CD4-positive, alpha-beta T cell treated with Interleukin-21 for 1 hour (primary cell): ENCODE measurements at places on chromosomes 2 and 18.

- no peak for DNase-seq
Measured at GRCh38 chr2:71746946-71747501, 293.7 kb downstream of the DYSF start.

DNA sequence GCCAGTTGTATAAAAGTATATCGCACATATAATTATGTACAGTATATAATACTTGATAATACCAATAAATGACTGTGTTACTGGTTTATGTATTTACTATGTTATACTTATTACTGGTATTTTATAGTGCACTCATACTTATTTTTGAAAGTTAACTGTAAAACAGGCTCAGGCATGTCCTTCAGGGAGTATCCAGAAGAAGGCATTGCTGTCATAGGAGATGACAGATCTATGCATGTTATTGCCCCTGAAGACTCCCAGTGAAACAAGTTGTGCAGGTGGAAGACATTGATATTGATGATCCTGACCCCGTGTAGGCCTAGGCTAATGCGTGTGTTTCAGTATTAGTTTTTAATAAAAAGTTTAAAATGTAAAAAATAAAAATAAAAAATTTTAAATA lies 20.3 kb upstream of the ASXL3 start:
- DNase-seq, result no peak

DNA sequence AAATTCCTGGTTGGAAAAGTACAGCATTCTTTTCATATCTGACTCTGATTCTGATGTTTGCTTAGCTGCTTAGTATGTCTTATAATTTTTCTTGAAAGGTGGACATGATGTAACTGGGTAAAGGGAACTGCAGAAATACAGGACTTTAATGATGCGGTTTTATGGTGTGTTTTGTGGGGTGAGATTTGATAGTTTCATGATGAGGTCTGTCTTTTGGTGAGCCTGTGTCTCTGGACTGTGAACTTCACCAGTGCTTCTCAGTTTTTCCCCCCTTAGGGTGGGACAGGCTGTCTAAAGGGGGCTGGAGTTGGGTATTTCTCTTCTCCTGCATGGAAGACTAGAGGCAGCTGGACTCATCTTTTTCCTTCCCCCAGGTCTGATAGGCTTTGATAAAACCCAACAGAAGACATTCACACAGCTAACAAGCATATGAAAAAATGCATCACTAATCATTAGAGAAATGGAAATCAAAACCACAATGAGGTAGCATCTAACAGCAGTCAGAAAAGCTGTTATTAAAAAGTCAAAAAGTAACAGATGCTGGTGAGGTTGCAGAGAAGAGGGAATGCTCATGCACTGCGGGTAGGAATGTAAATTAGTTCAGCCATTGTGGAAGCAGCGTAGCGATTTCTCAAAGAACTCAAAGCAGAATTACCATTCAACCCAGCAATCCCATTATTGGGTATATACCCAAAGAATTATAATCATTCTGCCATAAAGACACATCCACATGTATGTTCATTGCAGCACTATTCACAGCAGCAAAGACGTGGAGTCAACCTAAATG lies 77.6 kb downstream of the EPC2 start:
- DNase-seq, result no peak

DNA sequence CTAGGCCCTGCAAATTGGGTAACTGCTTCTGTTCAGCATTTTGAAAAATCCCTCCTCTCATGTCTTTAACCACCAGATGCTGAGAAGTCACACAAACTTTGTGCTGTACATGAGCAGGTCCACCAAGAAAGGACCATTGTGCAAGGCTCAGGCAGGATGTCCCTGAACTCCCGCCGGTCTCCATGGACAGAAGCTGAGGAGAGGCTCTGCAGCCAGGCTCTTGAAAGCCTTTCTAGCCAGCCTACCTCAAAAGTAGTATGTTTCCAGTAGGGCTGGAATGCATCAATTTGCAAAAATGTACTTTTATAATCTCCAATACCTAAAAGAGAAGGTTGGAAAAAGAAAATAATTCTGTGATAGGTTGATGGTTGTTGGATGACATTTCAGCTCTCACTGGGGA lies 47.0 kb upstream of the SH3BP4 start:
- no peak for DNase-seq

GRCh38 chr2:50133766-50134165 lies 898.2 kb downstream of the NRXN1 start:
- DNase-seq, result no peak

DNA sequence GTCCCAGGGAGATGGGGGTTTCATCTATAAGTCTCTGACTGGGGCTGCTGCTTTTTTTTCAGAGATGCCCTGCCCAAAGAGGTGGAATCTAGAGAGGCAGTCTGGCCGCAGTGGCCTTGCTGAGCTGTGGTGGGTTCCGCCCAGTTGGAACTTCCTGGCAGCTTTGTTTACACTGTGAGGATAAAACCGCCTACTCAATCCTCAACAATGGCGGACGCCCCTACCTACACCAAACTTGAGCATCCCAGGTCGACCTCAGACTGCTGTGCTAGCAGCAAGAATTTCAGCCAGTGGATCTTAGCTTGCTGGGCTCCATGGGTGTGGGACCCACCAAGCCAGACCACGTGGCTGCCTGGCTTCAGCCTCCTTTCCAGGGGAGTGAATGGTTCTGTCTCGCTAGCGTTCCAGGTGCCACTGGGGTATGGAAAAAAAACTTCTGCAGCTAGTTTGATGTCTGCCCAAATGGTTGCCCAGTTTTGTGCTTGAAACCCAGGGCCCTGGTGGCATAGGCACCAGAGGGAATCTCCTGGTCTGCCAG lies 152.6 kb upstream of the CYP26B1 start:
- DNase-seq, result no peak

GRCh38 chr2:191366199-191366598 lies 121.0 kb downstream of the MYO1B start:
- no peak for DNase-seq

- DNase-seq, result no peak
Measured at GRCh38 chr2:82795446-82795845, 1663.6 kb downstream of the SUCLG1 start.

GRCh38 chr2:43131051-43131889 lies 95.1 kb downstream of the ZFP36L2 start:
- DNase-seq, result peak; percentile 88

DNA sequence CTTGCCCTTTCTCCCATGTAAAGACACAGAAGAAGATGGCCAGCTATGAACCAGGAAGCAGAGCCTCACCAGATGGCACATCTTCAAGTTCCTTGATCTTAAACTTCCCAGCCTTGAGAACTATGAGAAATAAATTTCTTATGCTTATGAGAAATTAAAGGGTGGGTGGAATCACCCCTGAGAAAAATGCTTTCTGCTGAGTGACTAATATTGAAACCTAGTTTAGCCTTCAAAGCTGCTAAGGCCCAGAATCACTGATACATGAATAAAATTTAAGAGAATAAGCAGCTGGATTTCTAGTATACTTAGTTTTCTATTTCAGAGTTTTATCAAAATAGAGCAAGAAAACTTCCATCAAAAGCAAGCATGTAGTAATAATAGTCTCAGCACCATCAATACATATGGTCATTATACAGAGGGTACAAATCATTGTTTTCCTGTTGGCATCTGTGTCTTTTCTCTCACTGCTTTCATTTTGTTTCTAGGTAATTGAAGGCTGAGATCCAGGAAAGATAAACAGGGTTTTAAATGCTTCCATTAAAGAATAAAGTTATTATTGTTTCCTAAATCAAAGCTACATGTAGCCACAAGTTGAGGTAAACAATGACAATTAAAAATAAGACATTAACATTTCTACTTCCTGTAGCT lies 53.3 kb upstream of the COL5A2 start:
- no peak for DNase-seq

DNA sequence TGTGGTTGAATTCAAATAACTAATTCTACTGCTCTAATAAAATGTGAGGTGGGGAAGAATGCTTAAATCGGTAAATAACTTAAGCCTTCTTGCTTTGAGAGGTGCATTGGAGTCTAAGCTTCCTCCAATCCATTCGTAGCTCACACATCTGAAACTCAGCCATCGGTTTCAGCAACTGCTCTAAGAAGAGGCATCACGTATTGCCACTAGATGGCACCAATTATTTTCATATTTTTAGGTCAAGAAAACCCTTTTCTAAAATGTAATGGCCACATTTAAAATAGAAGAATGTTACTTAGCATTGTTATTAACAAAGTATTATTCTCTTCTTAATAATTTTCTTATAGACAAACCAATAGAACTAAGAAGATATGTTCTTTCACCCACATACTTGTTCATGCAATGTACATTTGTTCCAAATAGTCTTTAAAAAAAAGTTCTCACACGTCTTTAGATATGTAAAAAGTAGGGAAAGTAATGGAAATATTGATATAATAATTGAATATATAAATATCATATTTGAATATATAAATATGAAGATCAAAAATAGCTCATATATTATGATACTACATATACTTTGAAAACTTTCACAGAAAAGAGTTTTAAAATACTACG lies 229.8 kb downstream of the CCDC178 start:
- DNase-seq, result no peak

- DNase-seq, result no peak
Measured at GRCh38 chr2:199778655-199779054, 72.3 kb downstream of the FTCDNL1 start.

DNA sequence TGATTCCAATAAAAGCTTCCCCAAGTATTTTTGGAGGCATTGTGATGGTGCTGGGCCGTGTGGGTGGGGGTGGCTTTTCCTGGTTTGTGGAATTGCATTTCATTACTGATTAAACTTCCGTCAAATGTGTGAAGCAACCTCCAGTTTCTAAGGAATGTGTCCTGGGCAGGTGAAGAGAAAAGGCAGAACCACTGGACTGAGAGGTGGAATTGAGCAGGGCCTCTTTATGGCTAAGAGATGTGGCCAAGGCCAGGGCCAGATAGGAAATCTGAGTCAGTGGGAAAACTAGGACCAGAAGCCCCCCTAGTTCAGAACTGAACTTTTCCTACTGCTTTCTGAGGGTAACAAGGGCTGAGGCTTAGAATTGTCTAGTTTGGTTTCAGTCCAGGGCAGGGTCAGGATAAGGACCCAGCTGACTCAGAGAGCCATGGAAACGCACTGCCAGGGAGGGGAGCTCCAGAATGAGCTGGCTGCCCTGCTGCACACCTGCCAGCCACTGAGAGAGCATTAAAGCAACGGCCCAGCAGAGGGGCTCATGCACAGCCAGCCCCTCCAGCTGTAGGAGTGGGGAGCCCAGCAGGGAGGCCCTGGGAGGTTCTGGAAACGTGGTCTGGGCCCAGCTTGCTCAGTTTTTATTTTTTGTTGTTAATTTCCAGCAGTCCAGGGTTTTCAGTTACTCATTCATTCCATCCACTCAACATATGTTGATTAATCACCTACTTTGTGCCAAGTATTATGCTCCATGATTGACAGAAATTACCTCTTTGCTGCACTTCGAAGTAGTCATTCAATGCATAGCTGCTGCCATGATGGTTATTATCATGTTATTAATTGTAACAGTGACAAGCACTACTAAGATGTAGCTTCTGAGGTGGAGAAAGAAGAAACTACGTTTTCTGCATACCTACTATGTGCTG lies 156.1 kb downstream of the MSH2 start:
- DNase-seq, result no peak

DNA sequence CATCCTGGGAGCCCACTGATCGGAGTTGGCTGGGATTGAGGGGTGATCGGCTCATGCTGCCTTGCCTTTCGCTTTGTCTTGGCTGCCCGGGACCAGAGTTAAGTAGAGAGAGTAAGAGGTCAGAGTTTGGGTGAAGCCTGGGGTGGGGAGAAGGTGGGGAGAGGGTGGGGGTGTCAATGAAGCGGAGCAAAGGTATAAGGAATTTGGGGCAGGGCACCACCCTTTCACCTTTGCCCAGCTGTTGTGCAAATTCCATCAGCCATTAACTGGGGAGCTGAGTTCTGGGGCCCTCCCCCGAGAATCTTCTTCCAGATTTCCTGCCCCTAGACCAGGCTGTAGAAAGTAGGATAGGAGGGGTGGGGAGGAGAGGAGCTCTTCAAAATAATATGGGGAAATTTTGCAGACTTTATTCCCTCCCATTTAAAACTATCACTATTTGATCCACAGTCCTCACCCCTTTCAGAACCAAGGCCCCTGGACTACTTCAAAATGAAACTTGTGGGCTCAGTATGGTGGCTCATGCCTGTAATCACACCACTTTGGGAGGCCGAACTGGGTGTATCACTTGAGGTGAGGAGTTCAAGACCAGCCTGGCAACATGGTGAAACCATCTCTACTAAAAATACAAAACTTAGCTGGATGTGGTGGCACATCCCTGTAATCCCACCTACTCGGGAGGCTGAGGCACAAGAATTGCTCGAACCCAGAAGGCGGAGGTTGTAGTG lies at the start of gene SLC23A3:
Gene SLC23A3 (minus strand): TSS at position 100 of the 725 bp plus-strand sequence. CDS start 45 bp downstream, at position 55.
- DNase-seq, result no peak

DNA sequence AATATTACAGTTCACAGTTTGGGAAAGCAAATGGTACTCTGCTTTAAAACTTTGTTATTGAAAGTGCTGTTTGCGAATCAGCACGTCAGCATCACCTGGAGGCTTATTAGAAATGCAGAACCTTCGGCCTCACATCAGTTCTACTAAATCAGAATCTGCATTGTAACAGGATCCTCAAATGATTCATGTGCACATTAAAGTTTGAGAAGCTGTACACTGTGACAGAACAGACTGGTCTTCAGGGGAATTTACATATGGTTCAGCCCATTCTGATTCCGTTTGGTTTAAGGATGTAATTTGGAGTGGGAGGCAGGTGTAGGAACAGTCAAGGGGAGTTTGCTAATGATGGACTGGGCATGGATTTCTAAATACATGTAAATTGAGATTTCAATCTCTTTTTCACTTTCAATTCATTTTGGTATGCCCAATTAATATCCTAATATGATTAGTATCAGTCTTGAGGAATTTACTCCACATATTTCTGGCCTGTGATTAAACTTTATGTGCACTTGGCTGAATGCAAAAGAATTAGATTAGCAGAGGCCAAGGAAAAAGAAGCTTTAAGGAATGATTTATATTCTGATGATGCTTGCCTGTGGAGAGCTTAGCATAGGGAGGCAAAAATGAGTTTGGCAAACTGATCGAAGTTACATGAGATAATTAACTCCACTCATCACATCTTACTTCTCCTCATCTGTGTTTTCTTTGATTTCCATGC lies 248.8 kb downstream of the XIRP2 start:
- DNase-seq, result no peak

- no peak for DNase-seq
Measured at GRCh38 chr2:128414351-128414750, 95.7 kb upstream of the HS6ST1 start.
